Stimulated activated CD4-positive, alpha-beta T cell treated with anti-CD3 and anti-CD28 coated beads, Interleukin-4, amount 100 ng/mL, for 48 hours (primary cell): ENCODE measurements at places on chromosomes 5 and 9.

- peak; percentile 27 for DNase-seq
These were observed at the start of gene FAM169A for GRCh38 chr5:74865804-74866595. Gene FAM169A (minus strand): TSS chr5:74866387. CDS start chr5:74841676, 24,711 bp downstream.

- DNase-seq: no peak
These were observed at the start of gene SPINK14 for GRCh38 chr5:148168246-148168645. Gene SPINK14 (plus strand): TSS chr5:148168546. CDS start chr5:148169733, 1,187 bp downstream.

- no peak for DNase-seq
These were observed 381.5 kb upstream of the KLF4 start for GRCh38 chr9:107870927-107871680.

DNA sequence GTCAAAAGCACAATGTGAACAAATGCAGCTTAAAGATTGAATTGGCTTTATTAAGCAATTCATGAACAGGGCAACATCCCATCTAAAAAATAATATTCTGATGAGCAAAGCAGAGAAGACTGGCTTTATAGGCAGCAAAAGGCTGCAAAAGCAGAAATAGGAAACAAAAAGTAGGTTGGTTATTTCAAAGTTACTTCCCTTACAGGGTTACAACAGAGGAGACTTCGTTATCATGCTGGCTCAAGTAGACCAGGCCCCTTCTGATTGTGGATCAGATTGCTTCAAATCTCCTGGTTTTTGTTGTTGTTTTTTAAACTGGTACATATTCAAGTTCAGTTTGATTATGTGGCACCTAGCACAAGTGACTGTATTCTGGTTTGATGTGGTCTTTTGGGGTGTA, 73.1 kb downstream of the MAN2A1 start:
- no peak for DNase-seq

DNA sequence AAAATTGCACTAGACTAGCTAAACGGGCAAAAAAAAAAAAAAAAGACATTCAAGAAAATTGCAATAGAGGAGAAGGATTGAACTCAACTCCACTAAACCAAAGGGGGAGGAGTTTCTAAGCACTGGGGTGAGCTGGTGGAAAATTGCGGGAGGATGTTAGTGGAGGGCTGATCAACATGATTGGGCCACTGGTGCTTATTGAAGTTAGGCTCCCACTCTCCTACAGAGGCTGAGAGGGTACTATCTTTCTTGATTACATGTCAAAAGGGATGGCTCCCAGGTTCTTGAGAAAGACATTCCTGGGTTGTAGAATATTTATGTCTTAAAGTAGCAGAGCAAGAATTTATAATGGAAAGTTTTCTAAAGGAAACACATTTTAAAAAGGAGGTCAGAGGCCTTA, 38.0 kb downstream of the CAMK4 start:
- no peak for DNase-seq

DNA sequence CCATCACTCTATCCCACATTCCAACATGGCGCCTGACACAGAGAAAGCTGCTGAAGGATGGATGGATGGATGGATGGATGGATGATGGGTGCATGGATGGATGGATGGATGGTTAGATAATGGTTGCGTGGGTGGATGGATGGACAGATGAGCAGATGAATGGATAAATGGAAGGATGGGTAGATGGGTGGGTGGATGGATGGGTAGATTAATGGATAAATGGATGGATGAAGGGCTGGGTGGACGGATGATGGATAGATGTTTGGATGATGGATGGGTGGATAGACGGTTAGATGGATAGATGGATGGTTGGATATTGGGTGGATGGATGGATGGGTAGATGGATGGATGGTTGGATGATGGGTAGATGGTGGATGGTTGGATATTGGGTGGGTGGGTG, 4.5 kb downstream of the LCN12 start:
- no peak for DNase-seq

- DNase-seq: no peak
These were observed 79.4 kb upstream of the ADRB2 start for GRCh38 chr5:148746826-148747535.

- DNase-seq: no peak
These were observed 406.6 kb downstream of the CTNND2 start for GRCh38 chr5:11497651-11498050.

- DNase-seq: peak; percentile 64
These were observed 2.0 kb downstream of the IER5L start for GRCh38 chr9:129175825-129176633.

GRCh38 chr5:125461641-125462072, 715.2 kb upstream of the ZNF608 start:
- no peak for DNase-seq

GRCh38 chr5:40503439-40503838, 176.3 kb upstream of the PTGER4 start:
- no peak for DNase-seq

- DNase-seq: no peak
These were observed 475.5 kb upstream of the ACO1 start for GRCh38 chr9:31908891-31909480.

DNA sequence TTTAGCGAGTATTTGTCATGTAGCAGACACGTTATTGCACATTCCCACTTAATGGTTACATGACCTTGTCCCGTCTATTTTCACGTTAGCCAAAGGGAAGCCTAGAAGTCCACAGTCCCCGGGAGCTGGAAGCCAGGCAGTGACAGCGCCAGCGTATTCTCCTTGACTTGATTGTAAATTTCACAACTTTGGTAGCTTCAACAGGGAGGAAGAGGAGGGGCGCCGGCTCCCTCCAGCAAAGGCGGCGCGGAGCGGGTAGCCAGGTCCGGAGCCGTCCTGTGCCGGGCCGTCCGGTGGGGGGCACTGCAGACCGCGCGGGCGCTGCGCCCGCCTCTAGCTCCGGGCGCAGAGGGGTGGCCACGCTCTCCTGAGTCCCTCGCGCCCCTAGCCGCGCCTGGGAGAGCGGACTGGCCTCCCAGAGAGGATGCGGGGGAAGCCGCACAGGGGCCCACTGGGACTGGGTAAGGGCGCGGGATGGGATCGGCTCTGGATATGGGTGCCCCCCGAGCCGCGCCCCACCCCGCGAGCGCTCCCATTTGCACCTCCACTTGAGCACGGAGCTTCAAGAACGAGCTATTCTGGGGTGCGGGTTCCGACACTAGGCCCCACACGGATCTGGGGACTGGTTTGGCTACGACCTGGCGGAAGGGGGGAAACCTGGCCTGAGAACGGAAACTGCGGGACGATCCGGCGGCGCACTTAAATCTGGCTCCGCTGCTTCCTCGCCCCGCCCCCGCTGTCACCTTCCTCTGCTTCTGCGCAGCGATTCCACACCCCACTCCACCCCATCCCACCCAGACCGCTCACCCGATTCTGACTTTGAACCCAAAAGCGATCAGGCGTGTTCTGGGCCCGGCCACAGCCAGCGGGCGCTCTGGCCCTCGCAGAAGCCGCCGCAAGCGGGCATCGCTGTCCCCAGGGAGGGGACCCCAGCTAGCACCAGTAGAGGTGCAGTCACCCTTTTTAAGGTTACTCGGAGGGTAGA, 23.8 kb downstream of the KLF4 start:
- DNase-seq: peak; percentile 36

GRCh38 chr5:147454996-147455677, 54.7 kb downstream of the DPYSL3 start:
- DNase-seq: no peak

DNA sequence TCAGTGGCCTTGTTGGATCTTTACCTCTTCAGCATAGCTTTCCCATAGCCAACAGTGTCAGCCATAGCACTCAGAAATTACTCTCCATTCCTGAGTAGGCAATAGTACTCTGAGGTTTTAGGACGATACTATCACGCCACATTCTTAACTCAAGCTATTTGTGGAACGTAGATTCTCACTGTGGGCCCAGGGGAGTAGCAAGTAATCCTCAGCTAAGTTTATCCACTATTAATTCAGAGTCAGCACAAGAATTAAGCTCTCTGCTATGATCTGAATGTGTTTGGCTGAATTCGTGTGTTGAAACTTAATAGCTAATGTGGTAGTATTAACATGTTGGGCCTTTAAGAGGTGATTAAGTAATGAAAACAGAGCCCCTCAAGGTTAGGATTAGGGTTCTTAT, 858.8 kb upstream of the NUDT12 start:
- DNase-seq: no peak

DNA sequence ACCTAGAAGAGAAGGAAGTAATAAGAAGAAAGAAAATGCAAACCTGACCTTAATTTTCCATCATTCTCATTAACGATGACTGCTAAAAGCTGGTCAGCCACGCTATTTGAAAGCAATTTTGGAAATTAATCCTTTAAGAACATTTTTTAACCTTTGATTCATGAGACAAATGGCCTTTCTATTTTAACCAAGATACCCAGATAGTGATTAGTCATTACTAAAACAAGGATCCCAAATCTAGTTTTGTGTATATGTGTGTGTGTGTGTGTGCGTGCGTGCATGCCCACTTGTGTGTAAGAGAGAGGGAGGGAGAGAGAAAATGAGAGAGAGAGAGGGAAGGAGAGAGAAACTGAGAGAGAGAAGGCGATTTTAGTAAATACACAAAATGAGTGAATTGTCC, 329.5 kb downstream of the DEPDC1B start:
- no peak for DNase-seq

- no peak for DNase-seq
These were observed 1.1 kb upstream of the SPRY4 start for GRCh38 chr5:142325725-142326479.

GRCh38 chr5:143101725-143102386, 301.6 kb downstream of the NR3C1 start:
- DNase-seq: peak; percentile 46

GRCh38 chr9:92715488-92716231, 45.7 kb upstream of the IPPK start:
- no peak for DNase-seq

- DNase-seq: no peak
These were observed 78.6 kb downstream of the AOPEP start for GRCh38 chr9:94805051-94805489.

- no peak for DNase-seq
These were observed 331.8 kb upstream of the NMUR2 start for GRCh38 chr5:152736906-152737305.

- DNase-seq: no peak
These were observed 81.1 kb downstream of the SEC61B start for GRCh38 chr9:99303177-99303576.

DNA sequence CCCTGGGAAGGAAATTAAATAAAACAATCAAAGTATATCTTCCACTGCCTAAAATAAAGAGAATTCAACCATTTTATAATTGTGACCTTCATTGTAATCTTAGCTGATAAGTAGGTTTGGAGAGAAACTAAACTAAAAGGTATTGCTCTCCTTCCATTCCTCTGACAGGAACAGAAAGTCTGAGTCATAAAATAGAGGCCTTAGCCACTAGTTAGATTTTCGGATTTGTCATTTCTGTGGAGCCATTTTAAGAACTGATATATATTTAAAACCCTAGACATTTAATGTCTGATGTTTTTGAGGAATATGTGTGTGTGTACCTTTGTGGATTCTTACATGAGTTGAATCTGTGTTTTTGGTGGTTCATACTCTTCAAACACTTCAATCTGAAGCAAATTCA, 11.8 kb upstream of the TMC1 start:
- DNase-seq: no peak

DNA sequence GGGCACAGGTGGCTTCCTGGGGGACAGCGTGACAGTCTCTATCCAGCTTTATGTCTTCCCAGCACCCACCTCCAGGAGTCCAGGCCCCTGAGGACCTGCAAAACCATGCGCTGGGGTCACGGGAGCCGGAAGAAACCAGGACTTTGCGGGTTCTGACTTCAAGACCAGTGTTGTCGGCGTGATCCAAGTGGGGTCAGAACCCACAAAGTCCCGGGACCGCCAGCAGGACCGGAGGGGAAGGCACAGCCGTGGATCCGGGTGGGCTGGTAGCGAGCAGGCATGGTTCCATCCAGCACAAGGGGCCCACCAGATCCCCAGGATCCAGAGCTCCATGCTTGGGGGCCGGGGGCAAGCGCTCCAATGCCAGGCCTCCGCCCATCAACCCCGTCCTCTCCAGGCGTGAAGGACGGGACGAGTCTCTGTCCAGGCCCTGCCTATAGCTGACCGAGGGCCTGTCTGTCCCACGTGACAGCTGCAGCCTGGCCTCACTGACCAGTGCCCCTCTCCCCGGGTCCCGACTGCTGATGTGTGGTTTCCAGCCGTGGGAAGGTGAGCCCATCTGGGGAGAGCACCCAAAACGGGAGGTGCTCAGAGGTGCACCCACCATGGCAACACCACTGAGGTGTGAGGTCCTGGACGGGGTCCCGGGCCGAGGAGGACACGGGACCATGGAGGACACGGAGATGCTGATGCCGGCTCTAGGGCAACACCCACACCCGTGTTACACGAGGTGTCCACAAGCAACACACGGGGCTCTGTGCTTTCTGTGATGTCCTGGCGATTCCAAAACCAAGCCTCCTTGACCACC, 48.9 kb downstream of the SLC12A7 start:
- DNase-seq: no peak

DNA sequence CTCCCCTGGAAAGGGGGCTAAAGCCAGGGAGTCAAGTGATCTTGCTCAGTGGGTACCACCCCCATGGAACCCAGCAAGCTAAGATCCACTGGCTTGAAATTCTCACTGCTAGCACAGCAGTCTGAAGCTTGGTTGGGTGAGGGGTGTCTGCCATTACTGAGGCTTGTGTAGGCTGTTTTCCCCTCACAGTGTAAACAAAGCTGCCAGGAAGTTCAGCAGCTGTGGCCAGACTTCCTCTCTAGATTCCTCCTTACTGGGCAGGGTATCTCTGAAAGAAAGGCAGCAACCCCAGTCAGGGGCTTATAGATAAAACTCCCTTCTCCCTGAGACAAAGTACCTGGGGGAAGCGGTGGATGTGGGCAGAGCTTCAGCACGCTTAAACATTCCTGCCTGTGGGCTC, 17.1 kb upstream of the EPB41L4A start:
- DNase-seq: no peak

GRCh38 chr5:3107156-3107611, 355.7 kb upstream of the IRX2 start:
- DNase-seq: no peak

GRCh38 chr9:75938946-75939345, 48.5 kb downstream of the PCSK5 start:
- DNase-seq: no peak

- no peak for DNase-seq
These were observed 68.6 kb downstream of the MAPKAP1 start for GRCh38 chr9:125638239-125639045.

GRCh38 chr9:37549527-37549926, 26.7 kb downstream of the FBXO10 start:
- DNase-seq: no peak

- DNase-seq: no peak
These were observed 29.9 kb downstream of the PTGES start for GRCh38 chr9:129722913-129723312.
